ENCODE measurements at places on chromosomes 6 and 20.

- DNase-seq, result peak; percentile 77
Measured at GRCh38 chr6:134723081-134723871, 226.6 kb downstream of the ALDH8A1 start.

GRCh38 chr6:35026434-35027222 is 114.5 kb downstream of the TCP11 start:
- no peak for DNase-seq

DNA sequence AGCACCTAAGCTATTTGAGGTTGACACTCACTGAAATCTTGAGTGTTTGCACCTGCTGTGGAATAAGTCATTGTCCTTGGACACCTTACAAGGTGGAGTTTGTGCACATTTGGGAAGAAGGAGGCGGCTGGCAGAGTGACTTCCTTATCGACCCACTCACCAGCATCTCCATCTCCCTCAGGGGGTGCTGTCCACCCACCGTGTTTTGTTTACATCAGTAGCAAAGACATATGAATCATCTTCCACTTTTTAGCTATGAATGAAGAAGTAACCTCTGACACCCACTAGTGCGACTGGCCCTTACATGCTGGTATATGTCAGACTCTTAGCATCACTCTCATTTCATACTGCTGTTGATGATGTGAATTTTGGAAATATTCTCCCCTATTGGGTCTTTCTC is 119.5 kb upstream of the SGK1 start:
- DNase-seq, result no peak

DNA sequence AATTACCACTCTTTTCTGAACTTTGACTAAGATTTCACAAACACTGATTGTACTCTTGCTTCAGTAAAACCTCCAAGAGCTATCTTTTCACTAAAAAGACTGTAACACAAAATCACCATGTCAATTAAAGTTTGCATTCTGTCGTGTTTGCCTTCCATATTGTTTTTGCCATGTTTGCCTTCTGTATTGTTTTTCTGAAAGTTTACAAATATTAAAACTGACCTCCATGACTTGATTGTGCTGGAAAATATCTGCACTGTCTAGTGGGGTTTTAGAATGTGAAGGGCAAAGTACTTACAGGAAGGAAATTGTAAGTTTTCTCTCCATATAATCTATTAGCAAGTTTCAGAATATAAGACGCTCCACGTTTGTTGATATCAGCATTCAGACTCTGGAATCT is 3.4 kb downstream of the SERPINB1 start:
- DNase-seq, result no peak

DNA sequence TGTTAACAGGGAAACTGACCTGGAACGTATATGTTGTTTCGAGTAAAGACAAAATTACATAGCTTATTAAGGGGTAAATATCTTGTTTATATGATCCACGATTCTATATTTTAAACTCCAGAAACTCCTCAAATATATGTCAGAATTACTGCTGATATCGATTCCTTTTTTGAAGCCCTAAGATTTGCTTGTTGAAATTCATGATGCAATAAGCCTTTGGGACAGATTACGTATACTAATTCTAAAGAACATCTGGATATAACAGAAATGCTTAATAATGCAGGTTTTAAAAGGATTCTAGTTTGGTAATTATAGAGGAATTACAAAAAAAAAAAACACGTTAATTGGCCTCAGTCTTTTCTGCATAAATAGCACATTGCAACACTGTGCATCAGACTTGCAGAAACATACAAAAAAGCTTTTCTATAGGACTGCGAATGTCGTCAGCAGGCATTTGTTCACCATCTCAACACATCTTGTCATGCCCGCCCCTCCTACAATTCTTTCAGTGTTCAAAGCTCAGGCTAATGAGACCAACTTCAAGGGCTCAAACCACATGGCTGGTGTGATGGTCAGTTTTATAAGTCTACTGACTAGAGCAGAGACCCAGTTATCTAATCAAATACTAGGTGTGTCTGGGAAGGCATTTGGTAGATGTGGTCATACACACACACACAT is 74.9 kb downstream of the AGPAT4 start:
- DNase-seq, result no peak

GRCh38 chr20:43976547-43976946 is 61.9 kb downstream of the TOX2 start:
- no peak for DNase-seq

GRCh38 chr6:73803562-73804241 is 107.7 kb downstream of the CD109 start:
- DNase-seq, result peak; percentile 92

GRCh38 chr20:31446084-31446819 is 5.8 kb downstream of the DEFB123 start:
- DNase-seq, result no peak

DNA sequence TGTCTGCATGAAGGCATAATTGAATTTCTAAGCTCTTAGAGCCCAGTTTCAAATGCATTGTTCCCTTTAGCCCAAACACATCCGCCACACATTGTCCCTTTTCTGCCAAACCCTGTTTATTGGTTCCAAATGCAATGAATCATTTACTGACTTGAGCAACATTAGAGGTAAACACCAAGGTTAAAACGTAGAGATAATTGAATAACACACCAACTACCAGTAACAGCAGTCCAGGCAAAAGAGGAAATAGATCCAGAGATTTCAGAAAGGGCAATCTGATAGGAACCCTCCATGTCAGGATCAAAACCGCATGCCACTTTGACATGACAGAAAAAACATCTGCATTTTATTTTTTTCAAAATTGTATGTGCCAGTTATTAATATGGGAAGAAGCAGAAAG is 114.8 kb downstream of the PKHD1 start:
- no peak for DNase-seq

DNA sequence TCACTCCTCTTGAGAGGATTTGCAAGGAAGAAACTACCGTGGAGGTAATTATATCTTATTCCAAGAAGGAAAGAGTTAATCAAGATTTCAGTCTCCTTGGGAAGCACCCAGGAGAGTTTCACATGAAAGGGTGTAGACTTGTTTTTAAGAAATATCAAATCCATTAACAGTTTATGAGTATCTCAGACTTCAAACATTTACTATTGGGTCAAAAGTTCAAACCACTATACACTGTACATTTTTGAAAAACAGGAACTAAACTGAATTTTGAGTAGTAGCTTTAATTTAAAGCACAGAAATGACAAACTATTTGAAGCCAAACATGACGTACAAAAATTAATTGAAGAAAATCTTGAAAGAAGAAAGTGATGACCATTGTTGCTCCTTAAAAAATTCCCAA is 164.0 kb downstream of the FOXC1 start:
- no peak for DNase-seq

Measured in fibroblast of skin of scalp (primary cell).